ENCODE measurements at places on chromosomes 7 and 10.
A peak's percentile ranks its signal among the peaks of the same experiment; 100 is the strongest.

- DNase-seq, result no peak
These were observed 176.8 kb upstream of the TBX20 start for GRCh38 chr7:35430547-35431153.

DNA sequence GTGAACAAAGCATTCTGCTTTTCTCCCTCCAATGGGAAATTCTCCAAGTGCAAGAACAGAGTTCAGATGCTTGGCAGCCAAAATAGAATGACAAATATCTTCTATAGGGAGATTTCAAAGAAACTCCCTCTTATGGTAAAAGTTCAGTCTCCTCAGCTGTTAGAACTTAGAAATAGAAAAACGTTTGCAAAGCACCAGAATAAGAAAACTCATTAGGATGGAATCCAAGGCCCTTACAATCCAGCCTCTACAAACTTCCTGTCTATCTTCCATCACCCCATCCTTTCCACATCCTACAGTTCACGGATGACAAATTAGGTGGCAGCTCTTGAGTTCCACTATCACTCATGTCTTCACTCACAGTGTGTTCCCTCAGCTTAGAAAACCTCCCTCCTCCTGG, 25.7 kb downstream of the FAM13C start:
- DNase-seq, result no peak

DNA sequence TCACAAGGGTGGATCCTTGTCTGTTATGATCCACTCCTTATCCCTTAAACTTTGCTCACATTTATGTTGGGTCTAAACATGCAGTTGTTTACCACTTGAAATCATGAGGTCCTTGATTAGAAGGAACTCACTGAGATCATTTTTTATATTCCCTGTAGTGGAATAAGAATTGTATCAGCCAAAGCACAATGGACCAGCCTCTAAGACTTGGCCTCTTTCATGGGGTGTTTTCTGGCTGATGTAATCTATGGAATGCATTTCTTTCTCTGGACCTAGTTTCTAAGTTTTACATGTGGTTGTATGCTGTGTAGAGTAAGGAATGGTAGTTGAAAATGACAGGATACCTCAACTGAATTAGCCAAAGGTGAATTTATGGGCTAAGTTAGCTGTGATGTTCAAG, 376.6 kb downstream of the SORCS3 start:
- DNase-seq, result no peak

GRCh38 chr7:17058568-17058967, 176.8 kb upstream of the AGR3 start:
- no peak for DNase-seq

- no peak for DNase-seq
These were observed 40.8 kb upstream of the HECW1 start for GRCh38 chr7:43071604-43072003.

GRCh38 chr10:8992009-8992408, 937.5 kb downstream of the GATA3 start:
- no peak for DNase-seq

DNA sequence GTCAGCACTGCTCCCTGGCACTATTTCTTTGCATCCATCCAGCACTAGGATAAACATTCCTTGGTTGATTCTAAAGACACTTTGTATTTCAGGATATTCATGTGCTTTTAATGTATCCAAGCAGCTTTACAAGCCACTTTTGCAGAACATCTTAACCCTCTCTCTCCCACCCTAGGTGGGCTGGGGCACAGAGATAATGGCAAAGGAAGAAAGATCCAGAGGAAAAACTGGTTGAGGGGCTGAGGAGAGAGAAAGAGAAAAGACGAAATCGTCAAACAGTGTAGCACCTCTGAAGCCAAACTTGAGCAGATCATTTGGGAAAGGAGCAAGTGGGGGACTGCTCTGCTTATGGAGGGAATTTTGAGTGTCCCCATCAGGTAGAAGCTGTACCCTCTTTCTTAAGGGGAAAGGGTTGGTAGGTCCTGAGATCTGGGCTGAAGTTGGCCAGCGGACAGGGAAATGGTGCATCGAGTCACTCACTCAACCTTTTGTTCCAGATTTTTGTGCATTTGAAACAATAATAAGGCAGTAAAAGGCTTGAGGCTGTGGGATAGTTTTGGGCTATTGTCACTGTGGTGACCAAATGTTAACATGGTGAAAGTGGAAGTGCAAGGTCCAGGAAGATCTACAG, 4.2 kb upstream of the HOXA13 start:
- no peak for DNase-seq

DNA sequence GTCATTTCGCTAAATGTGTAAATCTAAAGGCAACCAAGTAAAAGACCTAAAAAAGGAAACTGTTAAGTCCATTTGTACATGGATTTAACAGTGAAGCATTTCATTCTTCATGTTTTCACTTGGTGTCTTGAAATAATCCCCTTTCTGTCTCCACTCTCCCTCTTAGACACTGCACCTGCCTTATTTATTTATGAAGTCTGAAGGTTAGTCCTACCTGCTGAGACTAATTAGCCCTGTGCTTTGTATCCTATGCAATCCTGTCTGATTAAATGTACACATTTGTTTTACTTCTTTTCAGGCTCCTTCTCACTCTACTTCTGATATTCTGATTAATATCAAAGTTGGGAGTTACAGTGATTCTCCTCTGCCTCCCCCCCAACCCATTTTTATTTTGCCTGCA, 1.9 kb upstream of the TCF7L2 start:
- DNase-seq, result peak; percentile 5

GRCh38 chr10:43231523-43232078, 35.3 kb downstream of the RASGEF1A start:
- DNase-seq, result no peak

- DNase-seq, result no peak
These were observed 42.0 kb upstream of the JAZF1 start for GRCh38 chr7:28222636-28223035.

DNA sequence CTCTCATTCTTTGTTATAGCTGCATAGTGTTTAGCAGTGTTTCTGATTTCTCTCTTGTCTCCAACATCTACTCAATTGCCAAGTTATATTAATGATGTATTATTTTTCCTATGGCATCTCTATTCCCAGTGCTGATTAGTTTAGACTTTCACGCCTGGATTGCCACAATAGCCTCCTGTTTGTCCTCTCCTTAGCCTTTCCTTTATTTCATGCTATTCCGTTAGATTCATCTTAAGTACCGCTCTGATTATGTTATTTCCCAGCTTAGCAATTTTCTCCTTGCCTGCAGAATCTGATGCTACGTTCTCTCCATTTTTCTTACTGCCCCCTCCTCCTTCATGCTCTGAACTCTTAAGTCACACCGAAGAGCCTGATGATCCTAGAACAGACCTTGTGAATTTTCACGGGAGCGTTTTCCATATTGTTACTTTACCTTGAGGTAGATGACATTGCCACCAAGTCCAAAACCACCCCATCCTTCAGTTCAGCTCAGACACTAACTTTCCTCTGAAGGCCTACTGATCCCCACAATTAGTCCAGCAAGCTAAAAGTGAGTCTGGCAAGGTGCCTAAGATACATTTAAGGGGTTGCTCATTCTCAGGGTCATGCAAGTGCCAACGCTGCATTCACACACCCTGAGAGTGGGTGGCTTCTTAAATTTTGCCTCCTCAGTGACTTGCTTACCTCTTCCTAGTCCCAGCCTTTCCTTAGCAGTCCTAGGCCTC, 6.6 kb upstream of the NRF1 start:
- no peak for DNase-seq

- DNase-seq, result peak; percentile 52
These were observed 262.8 kb upstream of the KLF14 start for GRCh38 chr7:130996833-130997231.

GRCh38 chr7:127833641-127834040, 181.6 kb downstream of the SND1 start:
- DNase-seq, result no peak

GRCh38 chr10:67664942-67665341, 31.1 kb downstream of the CTNNA3 start:
- no peak for DNase-seq

GRCh38 chr10:116753759-116754158, 11.4 kb upstream of the HSPA12A start:
- DNase-seq, result peak; percentile 16

DNA sequence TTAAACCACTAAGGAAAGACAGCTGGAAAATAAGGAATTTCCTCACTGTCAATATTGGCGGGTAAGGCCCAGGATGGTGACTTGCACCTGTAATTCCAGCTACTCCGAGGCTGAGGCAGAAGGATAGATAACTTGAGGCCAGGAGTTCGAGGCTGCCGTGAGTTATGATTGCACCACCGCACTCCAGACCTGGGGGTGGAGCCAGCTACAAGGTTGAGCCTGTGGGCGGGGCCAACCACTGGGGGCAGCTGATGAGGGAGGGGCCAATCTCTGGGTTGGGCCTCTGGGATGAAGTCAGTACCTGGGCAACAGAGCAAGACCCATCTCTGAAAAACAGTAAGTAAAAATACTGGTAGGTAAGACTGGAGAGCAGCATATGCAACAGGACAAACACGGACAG, 80.1 kb upstream of the ADO start:
- no peak for DNase-seq

DNA sequence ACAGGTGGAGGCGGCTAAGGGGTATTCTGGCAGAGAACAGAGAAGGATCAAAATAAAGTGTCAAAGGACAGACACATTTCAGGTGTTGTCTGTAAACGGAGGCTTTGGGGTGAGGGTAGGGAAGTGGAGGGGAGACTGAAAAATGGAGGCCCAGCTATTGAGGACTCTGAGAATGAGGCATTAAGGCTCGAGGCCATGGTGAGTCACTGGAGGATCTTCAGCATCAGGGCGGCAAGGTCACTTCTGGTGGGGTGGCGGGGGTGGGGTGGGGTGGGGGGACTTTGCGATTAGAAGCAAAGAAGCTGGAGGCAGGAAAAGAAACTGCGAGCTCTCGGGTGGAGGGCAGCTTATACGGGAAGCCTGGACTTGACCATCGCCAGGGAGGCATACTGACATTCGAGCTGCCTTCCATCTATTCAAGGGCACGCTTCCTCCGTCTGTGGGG, 58.4 kb upstream of the PCGF5 start:
- DNase-seq, result peak; percentile 37

DNA sequence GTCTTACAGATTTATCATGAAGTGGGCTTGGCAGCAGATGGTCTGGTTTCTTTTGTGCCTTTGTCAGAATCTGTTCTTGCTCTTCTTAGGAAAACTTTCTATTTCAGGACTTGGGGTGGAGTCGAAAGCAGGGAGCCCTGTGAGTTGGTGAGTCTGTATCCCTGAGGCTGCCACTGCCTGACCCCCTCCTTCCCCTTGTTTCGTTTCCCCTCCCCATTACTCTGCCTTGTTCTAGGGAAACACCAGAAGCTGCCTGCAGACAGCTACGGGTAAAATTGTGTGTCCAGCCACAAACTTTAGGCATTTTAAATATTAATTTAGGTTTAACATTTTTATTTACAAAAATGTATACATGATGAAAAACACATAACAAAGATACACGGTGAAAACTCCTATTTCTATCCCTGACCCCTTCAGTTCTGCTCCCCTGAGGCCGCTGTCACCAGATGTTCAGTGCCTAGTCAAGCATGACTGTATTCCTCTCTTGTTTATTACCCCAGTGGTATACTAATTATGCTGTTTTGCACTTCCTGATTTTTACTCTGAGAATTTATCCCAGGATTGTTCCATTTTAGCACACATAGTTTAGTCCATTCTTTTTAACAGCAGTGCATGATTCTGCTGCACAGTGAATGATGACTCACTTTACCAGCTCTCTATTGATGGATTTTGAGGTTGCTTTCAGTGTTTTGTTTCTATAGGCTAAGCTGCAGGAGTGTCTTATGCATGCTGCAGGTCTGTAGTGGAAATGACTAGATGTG, 9.1 kb downstream of the TSPAN14 start:
- DNase-seq, result peak; percentile 42

All from NCI-H2081 (cell line).